ENCODE measurements at places on chromosomes 3 and 15.

DNA sequence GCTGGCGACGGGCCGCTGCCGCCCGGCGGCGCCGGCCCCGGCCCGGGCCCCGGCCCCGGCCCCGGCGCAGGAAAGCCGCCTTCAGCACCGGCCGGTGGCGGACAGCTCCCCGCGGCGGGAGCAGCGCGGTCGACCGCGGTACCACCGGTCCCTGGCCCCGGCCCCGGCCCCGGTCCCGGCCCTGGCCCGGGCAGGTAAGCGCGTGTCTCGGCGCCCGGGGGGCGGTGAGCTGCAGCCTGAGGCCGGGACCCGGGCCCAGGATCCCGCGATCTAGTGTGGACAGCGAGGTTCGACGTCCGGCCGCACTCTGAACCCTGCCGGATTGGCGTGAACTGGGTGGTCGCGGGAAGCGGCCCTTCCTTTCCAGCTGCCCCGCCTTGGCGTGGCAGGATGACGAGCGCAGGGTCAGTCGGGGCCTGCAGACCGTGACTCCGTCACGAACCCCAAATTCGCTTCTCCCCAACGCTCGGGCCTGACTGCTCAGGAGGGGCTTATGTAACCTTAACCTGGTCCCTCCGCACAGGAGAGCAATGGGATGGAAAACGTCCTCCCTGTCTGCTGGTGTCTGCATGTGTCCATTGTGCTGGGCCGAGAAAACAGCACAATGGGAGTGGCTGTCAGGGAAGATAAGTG, 472 bp downstream of the BSN start:
- peak; percentile 62 for DNase-seq

DNA sequence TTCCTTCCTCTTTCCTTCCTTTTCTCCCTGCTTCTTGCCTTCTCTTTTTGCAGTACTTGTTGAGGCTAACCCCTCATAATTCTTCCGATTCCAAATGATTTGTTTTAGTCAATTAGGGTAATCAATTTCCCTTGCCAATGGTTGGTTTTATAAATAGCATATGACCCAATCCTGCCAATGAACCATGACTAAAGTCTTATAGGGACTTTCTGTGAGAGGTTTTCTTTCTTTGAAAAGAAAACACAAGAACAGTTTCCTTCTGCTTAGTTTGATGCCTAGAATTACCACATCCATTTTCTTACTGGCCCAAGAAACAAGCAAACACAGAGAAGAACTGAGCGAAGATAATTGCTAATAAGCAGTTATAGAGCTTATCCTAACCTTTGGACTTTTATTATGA, 292.5 kb upstream of the SATB1 start:
- no peak for DNase-seq

- no peak for DNase-seq
Observed at GRCh38 chr3:106616556-106616955, 747.7 kb upstream of the CBLB start.

DNA sequence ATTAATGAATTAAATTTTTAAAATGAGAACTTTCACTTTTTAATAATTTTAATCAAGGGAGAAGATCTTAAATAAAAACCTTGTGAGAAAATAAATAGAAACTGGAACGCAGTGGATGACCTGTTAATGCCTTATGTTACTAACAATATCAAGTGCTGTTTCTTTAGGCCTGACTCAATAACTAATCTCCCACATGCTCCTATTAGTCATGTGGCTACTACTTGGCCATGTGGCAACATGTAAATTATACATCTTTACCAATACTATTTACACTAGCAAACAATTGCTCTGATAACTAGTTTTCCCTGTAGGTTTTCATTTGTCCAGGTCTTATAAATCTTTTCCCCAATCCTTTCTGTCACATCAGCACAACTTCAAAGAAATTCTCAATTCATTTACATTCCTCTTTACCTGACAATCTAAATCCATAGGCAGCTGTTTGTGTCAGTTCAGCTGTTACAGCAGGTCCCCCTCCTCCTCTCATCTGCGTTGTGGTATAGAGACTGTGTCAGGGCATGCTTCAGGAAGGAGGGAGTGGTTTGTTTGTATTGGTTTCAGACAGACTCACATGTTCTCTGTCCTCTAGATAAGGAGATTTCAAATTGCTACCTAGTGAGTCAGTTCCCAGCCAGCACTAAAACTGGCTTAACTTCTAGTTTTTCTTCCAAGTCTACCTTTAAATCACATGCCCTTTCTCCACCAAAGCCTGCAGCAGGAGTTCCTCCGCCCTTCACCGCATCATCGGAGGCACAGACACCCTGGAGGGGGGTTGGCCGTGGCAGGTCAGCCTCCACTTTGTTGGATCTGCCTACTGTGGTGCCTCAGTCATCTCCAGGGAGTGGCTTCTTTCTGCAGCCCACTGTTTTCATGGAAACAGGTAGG, 11.3 kb upstream of the C3orf52 start:
- DNase-seq, result no peak

- DNase-seq, result no peak
Observed at GRCh38 chr3:17234382-17234781, 349.6 kb downstream of the PLCL2 start.

- DNase-seq, result no peak
Observed at GRCh38 chr3:155714295-155714718, 30.6 kb downstream of the PLCH1 start.

Data from stimulated activated CD4-positive, alpha-beta T cell treated with anti-CD3 and anti-CD28 coated beads, Interleukin-1b, Interleukin-23, amount 100 ng/mL, for 4 hours (primary cell).